ENCODE measurements at places on chromosomes 6 and 20.

DNA sequence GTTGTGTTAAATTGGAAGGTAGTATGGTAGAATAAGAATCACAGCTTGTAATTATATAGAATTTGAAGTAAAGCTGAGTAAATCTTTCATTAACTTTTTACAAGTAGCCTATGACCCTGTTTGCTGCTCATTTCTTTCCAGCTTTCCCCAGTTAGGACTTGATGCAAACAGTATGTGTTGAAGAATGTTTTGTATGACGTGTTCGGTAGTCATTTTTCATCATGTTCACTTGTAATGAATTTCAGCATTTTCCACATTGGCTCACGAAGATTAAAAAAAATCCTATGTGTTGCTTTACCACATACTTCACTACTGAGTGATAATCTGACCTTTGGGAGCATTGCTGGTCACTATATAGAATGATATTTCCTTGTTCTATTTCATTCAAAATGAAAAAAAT is 162.4 kb downstream of the CDKAL1 start:
- peak; percentile 84 for DNase-seq

GRCh38 chr6:153484056-153484455 is 353.0 kb upstream of the RGS17 start:
- DNase-seq, result no peak

- peak; percentile 23 for DNase-seq
Measured at GRCh38 chr6:133337308-133337707, 96.2 kb downstream of the EYA4 start.

GRCh38 chr6:135693811-135694370 is 157.6 kb upstream of the PDE7B start:
- no peak for DNase-seq

- no peak for DNase-seq
Measured at GRCh38 chr20:36320261-36320897, 14.2 kb downstream of the DLGAP4 start.

DNA sequence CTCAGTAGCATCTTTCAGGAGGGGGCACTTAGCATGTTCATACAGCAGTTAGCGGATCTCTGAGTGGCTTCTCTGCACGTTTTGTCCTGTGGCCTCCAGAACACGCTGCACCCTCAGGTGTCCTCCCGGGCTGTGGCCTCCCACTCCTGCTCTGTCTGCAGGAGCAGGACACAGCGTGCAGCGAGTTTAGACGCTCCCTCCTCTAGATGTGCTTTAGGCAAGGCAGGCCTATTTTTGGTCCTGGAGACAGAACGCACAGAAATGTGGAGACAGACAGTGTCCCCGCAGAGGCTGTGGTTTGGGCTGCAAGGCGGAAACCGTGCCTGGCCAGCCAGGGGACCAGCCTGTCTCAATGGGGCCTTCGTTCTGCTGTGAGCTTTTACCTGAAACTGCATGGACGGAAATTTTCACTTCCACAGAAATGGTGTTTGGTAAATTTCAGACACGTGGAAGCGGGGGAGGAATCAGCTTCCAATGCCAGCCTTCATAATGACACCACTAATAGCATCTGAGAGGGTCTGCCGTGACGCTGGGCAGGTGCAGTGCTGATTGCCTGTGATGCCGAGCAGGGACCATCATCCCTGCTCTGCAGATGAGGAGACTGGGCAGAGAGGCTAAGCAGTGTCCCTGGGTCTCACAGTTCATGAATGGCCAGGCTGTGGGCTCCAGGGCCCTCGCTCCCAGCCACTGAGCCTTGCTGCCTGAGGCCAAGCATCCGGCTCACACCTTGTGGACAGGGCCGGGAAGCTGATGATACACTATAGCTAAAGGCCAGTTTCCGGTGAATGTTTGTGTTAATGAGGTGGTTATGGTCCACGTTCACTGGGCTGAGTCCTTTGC is 120.9 kb downstream of the SYCP2 start:
- no peak for DNase-seq

DNA sequence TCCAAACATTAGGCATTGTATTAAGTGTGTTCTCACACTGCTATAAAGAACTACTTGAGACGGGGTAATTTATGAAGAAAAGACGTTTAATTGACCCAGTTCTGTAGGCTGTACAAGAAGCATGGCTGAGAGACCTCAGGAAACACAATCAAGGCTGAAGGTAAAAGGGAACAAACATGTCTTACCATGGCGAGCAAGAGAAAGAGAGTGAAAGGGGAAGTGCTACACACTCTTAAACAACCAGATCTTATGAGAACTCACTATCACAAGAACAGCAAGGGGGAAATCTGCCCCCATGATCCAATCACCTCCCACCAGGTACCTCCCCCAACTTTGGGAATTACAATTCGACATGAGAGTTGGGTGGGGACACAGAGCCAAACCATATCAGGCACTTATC is 86.6 kb upstream of the TOP1 start:
- DNase-seq, result no peak

Data from cardiac fibroblast (primary cell).